Activated naive CD4-positive, alpha-beta T cell treated with anti-CD3 and anti-CD28 coated beads for 36 hours (primary cell): ENCODE measurements at places on chromosomes 5 and 9. TPM values are rescaled to one million over a fixed set of nuclear protein-coding genes. Genes with fewer than 3 reads are reported as not detected.

Gene ZNF79
- total RNA-seq, result 8.1 TPM

- H3K27me3 ChIP-seq, result peaks cover 8% of the 10 kb centered on the region
- no peak overlapping the region for H3K27ac ChIP-seq
- no peak for DNase-seq
- H3K4me1 ChIP-seq, result no peaks in the 10 kb centered on the region
- H3K36me3 ChIP-seq, result no peaks in the 10 kb centered on the region
Observed at GRCh38 chr5:38613992-38614836, 57.8 kb upstream of the LIFR start.

Gene IRGM
- 2.6 TPM for total RNA-seq

DNA sequence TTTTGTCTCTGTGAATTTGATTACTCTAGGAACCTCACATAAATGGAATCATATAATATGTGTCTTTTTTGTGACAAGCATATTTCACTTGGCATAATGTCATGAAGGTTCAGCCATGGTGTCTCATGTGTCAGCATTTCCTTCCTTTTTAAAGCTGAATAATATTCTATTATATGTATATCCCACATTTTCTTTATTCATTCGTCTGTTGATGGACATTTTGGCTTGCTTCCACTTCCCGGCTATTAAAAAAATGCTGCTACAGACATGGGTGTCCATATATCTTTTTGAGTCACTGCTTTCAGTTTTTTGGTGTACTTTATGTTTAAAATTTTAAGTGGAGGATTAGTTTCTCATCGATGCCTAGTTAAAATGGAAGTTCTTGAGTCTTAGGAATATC is 59.8 kb upstream of the C5orf63 start:
- DNase-seq, result no peak
- no peaks in the 10 kb centered on the region for H3K36me3 ChIP-seq
- no peak overlapping the region for H3K27ac ChIP-seq
- no peak overlapping the region for H3K4me3 ChIP-seq
- H3K27me3 ChIP-seq, result peaks cover 1% of the 10 kb centered on the region

Gene LCN1
- not detected for total RNA-seq

- H3K4me1 ChIP-seq, result no peaks in the 10 kb centered on the region
- H3K36me3 ChIP-seq, result no peaks in the 10 kb centered on the region
- no peak for DNase-seq
- no peak overlapping the region for H3K4me3 ChIP-seq
Observed at GRCh38 chr5:169615561-169615960, 21.5 kb upstream of the DOCK2 start.

Gene IL9
- total RNA-seq, result not detected

Gene AQP3
- total RNA-seq, result 7.2 TPM

Gene MPDZ
- total RNA-seq, result not detected

DNA sequence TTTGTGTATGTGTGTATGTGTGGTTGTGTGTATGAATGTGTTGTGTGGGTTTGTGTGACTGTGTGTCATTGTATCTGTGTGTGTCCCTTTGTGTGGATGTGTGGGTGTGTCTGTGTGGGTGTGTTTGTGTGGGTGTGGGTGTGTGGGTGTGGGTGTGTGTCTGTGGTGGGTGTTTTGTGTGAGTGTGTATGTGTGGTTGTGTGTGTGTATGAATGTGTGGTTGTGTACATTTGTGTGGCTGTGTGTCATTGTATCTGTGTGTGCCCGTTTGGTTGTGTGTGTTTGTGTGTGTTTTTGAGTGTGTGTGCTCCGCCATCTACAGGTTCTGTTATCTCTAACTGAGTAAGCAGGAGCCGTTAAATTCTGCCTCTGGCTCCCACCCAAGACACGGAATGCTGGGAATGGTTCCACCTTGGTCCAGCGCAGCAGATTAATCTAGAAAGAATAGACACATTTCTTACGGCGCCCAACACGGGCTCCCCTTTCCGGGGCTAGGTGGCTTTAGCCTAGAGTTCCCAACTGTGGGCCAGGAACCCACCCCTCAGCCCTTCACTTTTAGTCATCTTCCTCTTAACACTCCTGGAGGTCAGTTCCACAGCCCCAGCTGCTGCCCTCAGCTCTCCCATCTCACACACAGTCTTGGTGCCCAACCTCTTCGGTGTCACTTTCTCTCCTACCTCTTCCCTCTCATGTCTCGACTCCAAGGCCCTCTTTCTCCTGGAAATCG is 197.1 kb downstream of the TTLL11 start:
- H3K36me3 ChIP-seq, result peaks cover 1% of the 10 kb centered on the region
- H3K27me3 ChIP-seq, result no peaks in the 10 kb centered on the region
- no peak overlapping the region for H3K27ac ChIP-seq
- H3K4me1 ChIP-seq, result no peaks in the 10 kb centered on the region

Gene PSIP1
- 161 TPM for total RNA-seq

Gene CRB2
- total RNA-seq, result not detected

Gene CLPTM1L
- total RNA-seq, result 48.5 TPM

Gene DMRT3
- not detected for total RNA-seq

Gene BAAT
- not detected for total RNA-seq

- no peak overlapping the region for H3K4me3 ChIP-seq
- no peak for DNase-seq
- H3K27me3 ChIP-seq, result peaks cover 2% of the 10 kb centered on the region
- no peaks in the 10 kb centered on the region for H3K36me3 ChIP-seq
Observed at GRCh38 chr5:76196886-76197489, 113.8 kb downstream of the SV2C start.

DNA sequence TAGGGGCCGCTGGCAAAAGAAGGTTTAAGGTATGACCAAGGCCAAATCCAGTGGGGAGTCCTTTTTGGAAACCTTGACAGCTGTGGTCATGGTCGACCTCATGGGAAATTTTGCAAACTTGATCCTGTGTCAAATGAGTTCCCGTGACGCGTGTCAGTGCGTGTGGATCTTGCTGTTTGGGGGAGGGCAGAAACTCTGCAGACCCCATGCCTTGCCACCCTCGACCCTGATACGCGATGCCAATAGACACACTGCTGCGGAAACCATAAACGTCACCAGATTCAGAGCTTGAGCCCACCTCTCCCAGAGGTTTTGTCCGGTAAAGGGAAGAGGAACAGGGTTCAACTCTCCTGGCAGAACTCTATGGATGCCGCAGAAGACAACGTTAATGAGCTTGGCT is 104.7 kb downstream of the ADAMTS2 start:
- no peak for DNase-seq
- H3K27ac ChIP-seq, result no peak overlapping the region
- H3K4me1 ChIP-seq, result no peaks in the 10 kb centered on the region
- H3K27me3 ChIP-seq, result peaks cover 20% of the 10 kb centered on the region
- H3K4me3 ChIP-seq, result no peak overlapping the region

Gene PDE6A
- not detected for total RNA-seq

DNA sequence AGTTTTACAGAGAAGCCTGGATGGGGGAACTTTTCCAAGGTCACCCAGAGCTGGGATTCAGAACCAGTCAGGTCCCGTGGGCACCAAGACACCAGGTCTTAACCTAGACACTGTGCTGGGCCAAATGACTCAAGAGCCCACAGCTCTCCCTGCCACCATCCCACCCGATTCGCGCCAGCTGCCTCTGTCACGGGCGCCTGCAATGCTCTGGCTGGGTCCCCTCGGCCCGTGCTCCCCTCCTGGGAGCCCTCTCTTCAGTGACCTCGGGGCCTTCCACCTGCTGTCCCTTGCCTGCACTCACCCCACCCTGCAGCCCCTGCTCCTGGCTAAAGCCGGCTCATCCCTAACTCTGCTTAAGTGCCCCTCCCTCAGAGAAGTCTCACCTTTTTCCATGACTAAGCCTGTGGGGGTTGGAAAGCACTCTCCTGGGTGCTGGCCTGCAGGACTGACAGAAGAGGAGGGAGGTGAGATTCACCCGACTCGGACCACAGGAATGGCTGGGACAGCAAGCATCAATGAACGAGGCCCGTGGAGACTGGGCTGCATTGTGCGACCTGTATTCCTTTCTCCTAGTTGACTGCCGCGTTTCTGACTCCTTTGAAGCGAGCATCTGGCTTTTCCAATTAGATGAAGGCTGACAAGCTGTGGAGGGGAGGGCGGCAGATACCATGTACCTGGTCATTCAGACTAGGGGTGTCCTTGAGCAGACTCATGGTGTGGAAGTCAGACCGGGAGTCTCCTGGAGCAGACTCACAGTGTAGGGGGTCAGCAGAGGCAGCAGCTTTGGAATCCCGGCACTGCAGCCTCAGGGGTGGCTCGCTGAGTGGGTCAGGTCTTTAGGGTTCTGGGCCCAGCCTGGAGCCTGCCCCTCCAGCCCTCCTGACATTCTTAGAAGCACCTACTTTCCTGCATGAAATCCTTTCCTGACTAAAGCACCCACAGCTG is 5.8 kb upstream of the IL4 start:
- no peak for DNase-seq
- H3K27me3 ChIP-seq, result no peaks in the 10 kb centered on the region
- no peaks in the 10 kb centered on the region for H3K36me3 ChIP-seq
- H3K27ac ChIP-seq, result no peak overlapping the region
- H3K4me3 ChIP-seq, result no peak overlapping the region
- peaks cover 11% of the 10 kb centered on the region for H3K4me1 ChIP-seq

Gene NIM1K
- total RNA-seq, result 0.54 TPM

Gene PCDHGA3
- not detected for total RNA-seq

DNA sequence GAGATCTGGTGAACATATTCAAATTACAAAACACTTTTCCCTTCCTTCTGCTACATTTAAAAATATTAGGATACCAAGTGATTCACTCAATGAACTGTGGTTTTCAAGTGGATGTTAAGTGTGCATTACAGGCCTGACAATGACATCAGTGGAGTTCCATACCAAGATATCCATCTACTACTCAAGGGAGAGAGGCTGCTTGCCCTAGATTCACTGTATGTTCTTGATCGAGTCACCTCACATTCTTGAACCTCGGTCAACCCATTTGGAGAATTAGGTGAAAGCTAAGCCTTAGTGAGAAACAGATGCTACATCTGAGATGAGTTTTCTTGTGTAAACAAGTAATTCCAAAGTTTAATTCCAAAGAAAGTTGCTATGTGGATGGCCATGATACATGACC is 142.2 kb downstream of the FGF10 start:
- H3K27ac ChIP-seq, result no peak overlapping the region
- H3K27me3 ChIP-seq, result no peaks in the 10 kb centered on the region
- H3K36me3 ChIP-seq, result no peaks in the 10 kb centered on the region
- no peak overlapping the region for H3K4me3 ChIP-seq
- H3K4me1 ChIP-seq, result no peaks in the 10 kb centered on the region
- no peak for DNase-seq

DNA sequence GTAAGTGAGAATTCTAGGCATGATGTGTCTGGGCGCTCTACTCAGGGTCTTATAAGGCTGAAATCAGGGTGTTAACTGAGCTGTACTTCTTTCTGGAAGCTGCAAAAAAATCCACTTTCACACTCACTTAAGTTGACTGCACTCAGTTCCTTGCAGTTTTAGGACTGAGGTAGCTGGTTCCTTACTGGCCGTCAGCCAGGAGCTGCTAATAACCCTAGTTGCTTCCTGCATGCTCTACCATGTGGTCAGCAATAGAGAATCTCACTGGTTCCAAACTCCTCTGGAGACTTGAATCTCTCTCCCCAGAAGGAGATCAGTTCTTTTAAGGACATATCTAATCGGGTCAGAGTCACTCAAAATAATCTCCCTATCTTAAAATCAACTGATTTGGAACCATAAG is 911.2 kb downstream of the EFNA5 start:
- H3K27ac ChIP-seq, result no peak overlapping the region
- H3K4me3 ChIP-seq, result no peak overlapping the region
- DNase-seq, result no peak
- H3K27me3 ChIP-seq, result no peaks in the 10 kb centered on the region
- H3K4me1 ChIP-seq, result no peaks in the 10 kb centered on the region
- H3K36me3 ChIP-seq, result no peaks in the 10 kb centered on the region

DNA sequence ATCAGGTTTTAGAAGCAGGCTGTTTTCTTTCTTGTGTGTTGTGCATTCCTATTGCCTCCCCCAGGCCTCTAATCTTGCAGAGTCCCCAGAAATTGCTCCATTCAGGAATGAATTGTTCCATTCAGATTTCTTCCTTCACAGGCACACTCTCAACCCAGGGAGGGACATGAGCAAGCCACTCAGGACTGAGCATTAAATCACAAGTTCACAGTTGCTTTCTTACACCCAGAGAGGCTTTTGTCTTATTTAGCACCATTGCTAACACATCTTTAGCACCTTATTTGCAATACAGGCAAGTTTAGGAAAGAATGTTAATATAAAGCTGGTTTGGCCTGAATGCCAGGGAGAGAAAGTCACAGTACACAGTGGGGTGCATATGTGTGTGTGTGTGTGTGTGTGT is 221.4 kb downstream of the RAB3C start:
- H3K4me1 ChIP-seq, result no peaks in the 10 kb centered on the region
- peaks cover 11% of the 10 kb centered on the region for H3K27me3 ChIP-seq
- H3K4me3 ChIP-seq, result no peak overlapping the region
- no peak for DNase-seq
- no peak overlapping the region for H3K27ac ChIP-seq

GRCh38 chr5:147989994-147990393 is 73.8 kb upstream of the SPINK5 start:
- H3K4me3 ChIP-seq, result no peak overlapping the region
- H3K36me3 ChIP-seq, result no peaks in the 10 kb centered on the region
- H3K4me1 ChIP-seq, result no peaks in the 10 kb centered on the region
- H3K27ac ChIP-seq, result no peak overlapping the region

DNA sequence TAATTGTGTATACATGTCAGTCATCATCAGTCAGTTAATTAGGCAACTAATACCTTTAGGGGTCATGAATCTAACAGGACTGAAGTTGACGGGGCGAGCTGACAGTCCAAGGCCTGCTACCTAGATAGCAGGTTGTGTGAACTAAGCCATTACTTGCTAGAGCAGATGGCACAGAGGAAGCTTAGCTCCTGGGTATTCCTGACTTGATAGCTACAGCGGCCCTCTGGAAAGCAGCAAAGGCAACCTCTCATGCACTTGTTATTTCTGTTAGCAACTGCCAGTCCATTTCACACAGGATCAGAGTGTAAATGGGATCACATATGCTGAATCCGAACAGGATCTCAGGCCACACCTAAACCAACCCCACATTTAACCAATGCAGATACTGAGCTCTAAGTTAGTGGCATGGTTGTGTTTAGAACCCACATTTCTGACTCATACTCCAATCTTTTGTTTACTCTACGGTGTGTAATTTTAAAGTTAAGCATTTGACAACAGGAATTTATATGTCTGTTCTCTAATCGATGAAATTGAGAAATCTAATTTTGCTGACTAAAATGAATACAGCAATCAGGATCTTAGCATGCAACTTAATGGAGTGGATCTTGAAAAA is 521.3 kb upstream of the ZNF608 start:
- no peaks in the 10 kb centered on the region for H3K36me3 ChIP-seq
- no peak overlapping the region for H3K4me3 ChIP-seq
- DNase-seq, result no peak
- no peaks in the 10 kb centered on the region for H3K27me3 ChIP-seq
- H3K4me1 ChIP-seq, result no peaks in the 10 kb centered on the region

Gene AMBP
- not detected for total RNA-seq

DNA sequence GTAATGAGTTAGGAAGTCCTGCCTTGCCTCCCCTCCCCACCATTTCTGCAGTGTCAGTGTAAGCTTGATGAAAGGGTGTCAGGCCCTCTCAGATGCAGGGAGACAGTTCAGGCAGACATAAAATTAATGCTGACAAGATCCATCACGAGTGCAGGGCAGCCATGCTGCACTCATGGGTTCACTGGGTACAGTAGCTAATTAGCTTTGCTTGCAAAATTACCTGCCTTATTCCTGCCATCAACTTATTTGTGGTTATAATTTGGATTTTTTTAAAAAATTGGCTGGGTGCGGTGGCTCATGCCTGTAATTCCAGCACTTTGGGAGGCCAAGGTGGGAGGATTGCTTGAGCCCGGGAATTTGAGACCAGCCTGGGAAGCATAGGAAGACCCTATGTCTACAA is 17.9 kb downstream of the GALNT12 start:
- H3K4me1 ChIP-seq, result no peaks in the 10 kb centered on the region
- peaks cover 5% of the 10 kb centered on the region for H3K36me3 ChIP-seq
- H3K27ac ChIP-seq, result no peak overlapping the region
- DNase-seq, result no peak
- no peaks in the 10 kb centered on the region for H3K27me3 ChIP-seq
